Left forelimb (tissue), 1 donor: ENCODE measurements at places on chromosomes 16 and 17.

GRCh38 chr16:57372372-57373116 lies at the start of gene CX3CL1:
CX3CL1 (plus strand) TSS chr16:57372490; CDS start chr16:57372569, 79 bp downstream.
- DNase-seq, result peak; percentile 79

DNA sequence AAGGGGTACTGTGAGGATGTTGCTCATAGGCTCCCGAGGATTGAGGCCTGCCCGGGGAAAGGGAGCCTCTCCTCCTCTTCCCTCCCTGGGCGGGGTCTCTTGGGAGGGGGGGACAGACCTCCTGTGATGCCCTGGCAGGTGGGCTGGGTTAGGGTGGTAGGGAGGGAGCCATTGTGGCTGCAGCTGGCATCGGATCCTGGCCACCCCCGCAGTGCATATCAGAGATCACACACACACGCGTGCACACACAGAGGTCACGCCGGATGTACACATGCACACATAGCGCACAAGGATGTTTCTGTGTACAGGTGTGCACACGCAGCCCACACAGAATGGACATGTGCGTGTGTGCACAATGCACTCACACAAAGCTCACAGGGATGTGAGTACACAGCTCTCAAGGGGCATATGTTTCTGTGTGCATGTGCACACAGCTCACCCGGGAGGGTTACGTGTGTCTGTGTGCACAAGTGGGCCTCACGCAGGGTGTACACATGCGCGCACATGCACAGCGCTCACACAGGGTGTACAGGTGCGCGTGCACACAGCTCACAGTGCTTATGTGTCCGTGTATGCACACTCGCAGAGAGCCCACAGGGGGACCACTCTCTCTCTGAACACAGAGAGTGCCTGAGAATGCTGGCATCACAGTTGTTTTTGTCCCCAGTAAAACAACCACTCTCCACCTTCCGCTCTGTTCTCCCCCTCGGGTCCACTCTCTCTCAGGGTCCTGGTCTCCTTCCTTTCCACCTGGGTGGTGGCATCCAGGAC lies 2.4 kb downstream of the GJD3 start:
- no peak for DNase-seq

DNA sequence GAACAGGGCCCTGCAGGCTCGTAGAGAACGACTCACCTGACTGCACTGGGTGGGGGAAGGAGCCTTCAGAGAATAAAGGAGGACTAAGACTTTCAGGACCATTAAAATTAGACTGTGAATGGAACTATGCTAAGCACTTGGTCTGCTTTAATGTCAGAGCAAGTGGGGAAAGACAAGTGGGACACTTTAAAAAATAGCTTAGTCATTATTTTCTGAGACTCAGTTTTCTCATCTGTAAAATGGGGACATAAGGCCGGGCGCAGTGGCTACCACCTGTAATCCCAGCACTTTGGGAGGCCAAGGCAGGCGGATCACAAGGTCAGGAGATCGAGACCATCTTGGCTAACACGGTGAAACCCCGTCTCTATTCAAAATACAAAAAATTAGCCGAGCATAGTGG lies 19.3 kb upstream of the BCO1 start:
- no peak for DNase-seq

GRCh38 chr16:85502357-85502756 lies 110.8 kb upstream of the GSE1 start:
- no peak for DNase-seq

DNA sequence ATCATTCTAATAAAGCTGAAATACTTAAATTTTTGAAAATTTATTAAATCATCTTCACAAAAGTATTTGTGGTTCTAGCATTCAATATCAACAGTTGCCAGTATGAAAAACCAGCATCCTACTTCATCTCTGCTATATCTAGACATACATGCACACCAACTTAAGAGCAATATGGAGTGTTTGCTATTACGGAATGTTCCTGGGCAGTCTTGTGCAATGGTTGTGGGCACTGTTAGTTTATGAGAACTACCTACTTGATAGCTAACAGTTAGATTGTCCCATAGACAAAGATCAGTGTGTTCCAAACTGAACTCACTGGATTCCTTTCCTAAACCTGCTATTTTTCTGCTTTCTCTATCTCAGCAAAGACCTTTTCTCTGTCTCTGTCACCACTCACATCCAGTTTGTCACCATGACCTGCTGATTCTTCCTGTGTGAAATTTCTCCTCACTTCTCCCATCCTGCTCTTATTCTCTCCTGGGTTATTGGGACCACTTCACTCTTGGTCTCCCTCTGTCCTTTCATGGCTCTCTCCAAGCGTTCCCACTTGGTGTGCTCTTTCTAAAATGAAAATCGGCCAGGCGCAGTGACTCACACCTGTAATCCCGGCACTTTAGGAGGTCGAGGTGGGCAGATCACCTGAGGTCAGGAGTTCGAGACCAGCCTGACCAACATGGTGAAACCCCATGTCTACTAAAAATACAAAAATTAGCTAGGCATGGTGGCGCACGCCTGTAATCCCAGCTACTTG lies 27.7 kb downstream of the CNTROB start:
- DNase-seq, result no peak

DNA sequence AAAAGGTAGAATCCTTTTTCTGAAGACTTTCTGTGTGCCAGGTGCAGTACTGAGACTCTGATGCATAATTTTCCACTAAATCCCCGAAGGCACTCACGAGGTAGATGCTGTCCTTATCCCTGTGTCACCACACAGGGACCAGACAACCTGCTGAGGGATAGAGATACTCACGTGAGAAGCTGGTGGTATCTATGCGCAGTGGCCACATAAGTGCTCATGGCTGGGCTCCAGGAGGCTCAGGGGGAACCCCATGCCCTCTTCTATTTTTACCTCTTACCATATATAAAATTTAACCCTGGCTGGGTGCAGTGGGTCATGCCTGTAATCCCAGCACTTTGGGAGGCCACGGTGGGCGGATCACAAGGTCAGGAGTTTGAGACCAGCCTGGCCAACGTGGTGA lies 38.3 kb downstream of the NT5M start:
- DNase-seq, result no peak

- no peak for DNase-seq
Measured at GRCh38 chr17:76562734-76563148, 22.9 kb downstream of the PRCD start.

- peak; percentile 22 for DNase-seq
Measured at GRCh38 chr16:66443269-66443652, 16.2 kb downstream of the BEAN1 start.

DNA sequence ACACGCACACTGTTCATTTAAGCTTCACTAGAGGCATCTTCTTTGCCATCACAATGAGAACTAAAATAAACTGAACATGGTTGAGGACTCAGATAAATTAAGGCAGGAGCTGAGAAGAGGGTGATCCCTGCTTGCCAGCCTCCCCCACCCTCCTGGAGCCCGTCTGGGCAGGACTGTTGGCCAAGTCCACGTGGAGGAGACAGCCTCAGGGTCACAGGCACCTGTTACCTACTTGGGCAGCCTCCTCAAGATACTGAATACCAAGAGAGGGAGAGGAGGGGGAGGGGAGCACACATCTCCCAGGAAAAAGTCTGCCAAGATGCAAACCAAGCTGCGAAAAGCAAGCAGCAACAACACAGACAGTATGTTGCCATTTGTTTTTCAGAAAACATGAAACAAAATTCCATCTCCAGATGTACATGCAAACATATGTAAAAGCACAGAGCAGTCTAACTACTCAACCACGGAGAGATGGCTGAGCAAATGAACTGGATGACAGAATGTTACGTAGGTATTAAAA lies 67.4 kb downstream of the SLC39A11 start:
- DNase-seq, result no peak

- DNase-seq, result no peak
Measured at GRCh38 chr16:20359997-20360396, 7.5 kb upstream of the UMOD start.

GRCh38 chr17:55210292-55210691 lies 54.5 kb upstream of the HLF start:
- DNase-seq, result no peak

DNA sequence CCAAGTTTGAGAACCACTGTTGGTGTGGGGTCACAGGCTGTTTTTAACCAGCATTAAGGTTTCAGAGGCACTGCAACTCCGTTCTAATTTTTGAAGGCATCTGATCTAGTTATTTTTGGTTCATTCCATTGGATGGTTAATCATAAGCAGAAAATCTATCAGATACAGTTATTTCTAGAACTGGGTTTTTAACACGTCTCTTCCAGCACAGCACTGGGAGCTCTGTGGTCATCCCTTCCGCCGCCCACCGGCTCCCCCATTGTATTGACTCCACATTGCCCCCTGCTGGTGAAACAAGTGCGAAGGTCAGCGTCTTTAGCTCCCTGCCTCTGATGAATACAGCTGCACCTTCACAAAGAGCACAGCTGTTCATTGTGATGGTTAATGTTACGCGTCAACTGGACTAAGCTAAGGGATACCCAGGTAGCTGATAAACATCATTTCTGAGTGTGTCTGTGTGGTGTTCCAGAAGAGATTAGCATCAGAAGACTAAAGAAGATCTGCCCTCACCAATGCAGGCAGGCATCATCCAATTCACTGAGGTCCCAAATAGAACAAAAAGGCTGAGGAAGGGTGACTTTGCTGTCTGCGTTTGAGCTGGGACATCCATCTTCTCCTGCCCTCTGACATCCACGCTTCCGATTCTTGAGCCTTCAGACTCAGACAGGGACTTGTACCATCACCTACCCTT lies 8.5 kb downstream of the CCL18 start:
- DNase-seq, result no peak

- DNase-seq, result no peak
Measured at GRCh38 chr16:56547949-56548567, 16.8 kb upstream of the MT4 start.

DNA sequence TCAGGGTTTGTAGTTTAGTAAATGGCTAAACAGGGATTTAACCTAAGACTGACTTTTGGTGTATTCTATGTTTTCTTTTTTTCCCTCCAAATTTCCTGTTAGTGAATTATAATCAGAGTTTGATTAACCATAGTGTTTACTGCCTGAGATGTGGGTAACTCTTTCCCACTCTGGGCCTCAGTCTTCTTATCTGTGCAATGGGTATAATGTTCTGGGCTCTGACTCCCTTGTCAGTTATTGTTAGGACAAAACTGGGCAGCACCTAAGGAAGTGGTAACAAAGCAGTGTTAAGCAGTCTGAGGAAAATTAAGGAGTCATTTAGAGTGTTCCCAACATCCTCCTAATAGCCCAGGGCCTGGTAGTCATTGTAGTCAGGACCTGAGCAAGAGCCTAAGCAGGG lies 206.4 kb upstream of the N4BP1 start:
- no peak for DNase-seq

- no peak for DNase-seq
Measured at GRCh38 chr17:74546586-74546985, 671 bp upstream of the CD300C start.

GRCh38 chr17:17114592-17115225 lies 72.5 kb downstream of the MPRIP start:
- DNase-seq, result no peak

- no peak for DNase-seq
Measured at GRCh38 chr16:60816461-60816860, 1219.8 kb downstream of the CDH8 start.

DNA sequence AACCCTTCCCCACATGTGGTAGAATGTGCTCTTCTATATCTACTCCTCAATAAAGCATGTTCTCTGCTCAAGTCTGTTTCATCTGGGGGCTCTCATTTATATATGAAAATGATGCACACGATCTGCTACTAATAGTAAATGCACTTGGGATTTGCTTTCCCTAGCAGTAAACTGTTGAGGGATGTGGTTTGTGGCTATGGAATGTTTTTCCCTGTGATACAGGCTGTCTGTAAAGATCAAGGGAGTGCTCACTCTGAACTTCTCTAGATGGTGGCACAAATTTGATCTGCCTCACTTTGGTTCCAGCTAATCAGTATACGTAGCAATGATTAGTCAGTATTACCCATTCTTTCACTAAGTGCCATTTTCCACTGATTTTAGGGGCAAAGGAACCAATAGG lies 18.8 kb downstream of the TAC4 start:
- DNase-seq, result no peak

- no peak for DNase-seq
Measured at GRCh38 chr16:89658221-89658879, 714 bp downstream of the SPATA33 start.

DNA sequence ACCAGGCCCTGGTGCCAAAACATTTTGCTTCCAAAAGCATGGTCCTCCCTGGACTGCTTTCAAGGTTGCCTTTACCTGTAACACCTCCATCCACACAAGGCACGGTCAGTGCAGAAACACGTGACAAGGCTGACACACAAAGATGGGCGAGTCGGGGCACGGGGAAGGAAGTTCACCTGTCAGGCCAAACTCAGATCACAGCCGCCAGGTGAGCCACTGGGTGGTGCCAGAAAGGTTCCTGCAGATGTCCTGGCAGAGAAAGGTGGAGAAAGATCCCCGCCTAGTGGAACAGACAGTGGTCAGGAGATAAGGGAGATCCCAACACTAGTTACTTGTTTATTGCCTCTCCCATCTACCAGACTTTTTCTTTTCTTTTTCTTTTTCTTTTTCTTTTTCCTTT lies 155.3 kb downstream of the AIPL1 start:
- DNase-seq, result no peak

- no peak for DNase-seq
Measured at GRCh38 chr16:53743149-53743566, 39.2 kb downstream of the FTO start.

GRCh38 chr16:31224092-31224955 lies 7.4 kb upstream of the PYDC1 start:
- no peak for DNase-seq

GRCh38 chr16:11734025-11734652 lies 8.5 kb downstream of the TXNDC11 start:
- DNase-seq, result no peak

GRCh38 chr17:49845321-49845720 lies 2.5 kb downstream of the TAC4 start:
- no peak for DNase-seq

GRCh38 chr17:14923981-14924380 lies 341.1 kb downstream of the PMP22 start:
- no peak for DNase-seq
